Panc1 (cell line): ENCODE measurements at places on chromosomes 1 and 21. TPM values are rescaled to one million over a fixed set of nuclear protein-coding genes. Genes with fewer than 3 reads are reported as not detected.

BTBD19 gene
- 2.6 TPM for total RNA-seq

RBBP4 gene
- total RNA-seq = 376 TPM

TSPEAR gene
- not detected for total RNA-seq

POLR3GL gene
- 14.9 TPM for total RNA-seq

DDR2 gene
- total RNA-seq = 1.9 TPM

CHIT1 gene
- not detected for total RNA-seq

NPPA gene
- not detected for total RNA-seq

DYNLT4 gene
- total RNA-seq = not detected

CERS2 gene
- total RNA-seq = 348 TPM

ARHGEF11 gene
- 55.5 TPM for total RNA-seq

DSCAM gene
- not detected for total RNA-seq

FNDC5 gene
- 2.6 TPM for total RNA-seq

DNAJC6 gene
- 4.0 TPM for total RNA-seq

GTF2B gene
- total RNA-seq = 27.0 TPM

WNT2B gene
- 1.6 TPM for total RNA-seq

TAS1R3 gene
- total RNA-seq = 0.31 TPM

RNF220 gene
- 64.9 TPM for total RNA-seq
